Gastroesophageal sphincter (tissue), 4 donors: ENCODE measurements at places on chromosomes 12 and 14. TPM values are rescaled to one million over a fixed set of nuclear protein-coding genes. Genes with fewer than 3 reads are reported as not detected.

GRCh38 chr14:36949371-36949770 is 223.0 kb downstream of the SLC25A21 start:
- ATAC-seq = no peak

- no peak for ATAC-seq
Measured at GRCh38 chr14:104442631-104443390, 136.8 kb upstream of the C14orf180 start.

GRCh38 chr14:69650948-69651369 is 39.6 kb downstream of the SUSD6 start:
- ATAC-seq = no peak

DNA sequence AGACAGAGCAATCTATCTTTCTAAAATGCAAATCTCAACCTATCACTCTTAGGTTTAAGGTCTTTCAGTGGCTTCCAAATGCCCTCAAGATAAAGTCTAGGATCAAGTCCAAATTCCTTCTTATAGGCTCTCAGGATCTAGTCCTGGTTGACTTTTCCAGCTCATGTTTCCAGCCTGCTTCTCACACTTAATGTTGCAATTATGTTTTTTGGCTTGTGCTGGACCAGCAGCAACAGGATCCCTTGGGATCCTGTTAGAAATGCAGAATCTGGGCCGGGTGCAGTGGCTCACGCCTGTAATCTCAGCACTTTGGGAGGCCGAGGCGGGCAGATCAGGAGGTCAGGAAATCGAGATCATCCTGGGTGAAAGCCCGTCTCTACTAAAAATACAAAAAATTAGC is 10.6 kb downstream of the GPR33 start:
- no peak for ATAC-seq

CISTR gene
- total RNA-seq = 1.4 TPM

DNA sequence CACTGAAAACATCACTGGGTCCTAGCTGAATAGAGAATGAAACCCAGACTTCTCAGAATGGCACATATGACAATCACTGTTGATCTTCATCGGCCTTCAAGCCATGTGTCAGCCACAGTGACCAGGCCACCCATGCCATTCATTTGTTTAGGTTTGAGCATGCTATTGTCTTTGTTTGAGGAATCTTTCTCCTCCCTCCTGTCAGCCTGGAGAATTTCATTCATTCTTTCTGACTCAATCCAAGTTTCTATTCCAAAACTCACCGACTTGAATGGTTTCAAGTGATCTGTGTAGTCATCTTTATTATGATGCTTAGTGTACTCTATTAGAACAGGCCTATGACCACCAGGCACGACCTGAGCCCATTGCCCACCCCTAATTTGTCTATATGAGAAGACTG is 106.3 kb downstream of the ETNK1 start:
- ATAC-seq = no peak

- no peak for ATAC-seq
Measured at GRCh38 chr12:39372204-39372925, 70.6 kb downstream of the KIF21A start.

- ATAC-seq = no peak
Measured at GRCh38 chr14:73365727-73366126, 92.6 kb downstream of the NUMB start.

DNA sequence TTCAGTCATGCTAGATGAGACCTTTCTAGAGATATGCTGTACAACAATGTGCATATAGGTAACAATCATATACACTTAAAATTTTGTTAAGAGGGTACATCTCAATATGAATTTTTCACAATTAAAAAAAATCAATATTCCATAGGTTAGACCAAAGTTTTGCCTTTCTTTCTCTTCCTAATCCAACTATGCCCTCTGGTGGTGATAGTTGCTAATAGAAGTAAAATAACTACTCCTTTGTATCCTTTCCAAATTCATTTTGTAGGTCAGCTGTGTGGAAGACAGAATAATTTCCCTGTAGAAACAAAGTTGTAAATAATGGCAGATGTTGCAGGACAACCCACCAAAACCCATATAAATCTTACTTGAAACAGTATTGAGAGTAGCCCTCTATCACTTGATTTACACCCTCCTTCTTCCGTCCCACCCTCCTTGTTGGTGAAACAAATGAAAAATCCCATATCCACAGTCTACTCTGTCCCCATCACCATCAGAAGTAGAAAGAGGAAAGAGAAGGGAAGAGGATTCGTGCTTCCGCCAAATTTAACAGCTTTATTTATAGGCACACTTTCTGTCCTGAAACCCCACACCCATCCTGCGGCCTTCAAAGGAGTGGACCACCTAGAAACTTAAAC is 34.2 kb upstream of the KICS2 start:
- ATAC-seq = no peak

DNA sequence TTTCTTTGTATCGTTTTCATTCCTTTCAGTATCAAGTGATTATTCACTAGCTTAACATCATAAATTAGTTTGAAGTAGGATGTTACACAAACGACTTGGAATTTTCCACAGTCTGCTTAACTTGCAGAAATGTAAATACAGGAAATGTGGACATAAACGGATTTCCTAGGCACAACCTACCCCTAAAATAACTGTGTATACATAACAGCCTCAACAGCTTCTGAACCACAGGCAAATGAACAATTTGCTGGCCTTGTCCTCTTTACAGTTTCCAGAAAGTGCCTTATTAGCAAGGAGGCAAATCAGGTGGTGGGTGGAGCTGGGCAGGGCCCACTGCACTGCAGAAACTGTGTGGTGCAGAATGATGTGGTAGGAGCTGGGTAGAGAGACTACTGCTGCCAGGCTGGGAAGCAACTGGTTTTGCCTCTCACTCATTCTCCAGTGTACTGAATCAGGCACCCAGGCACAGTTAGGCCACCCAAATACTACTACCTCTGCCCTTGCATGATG is 14.1 kb downstream of the DRAM1 start:
- ATAC-seq = peak; percentile 78

DNA sequence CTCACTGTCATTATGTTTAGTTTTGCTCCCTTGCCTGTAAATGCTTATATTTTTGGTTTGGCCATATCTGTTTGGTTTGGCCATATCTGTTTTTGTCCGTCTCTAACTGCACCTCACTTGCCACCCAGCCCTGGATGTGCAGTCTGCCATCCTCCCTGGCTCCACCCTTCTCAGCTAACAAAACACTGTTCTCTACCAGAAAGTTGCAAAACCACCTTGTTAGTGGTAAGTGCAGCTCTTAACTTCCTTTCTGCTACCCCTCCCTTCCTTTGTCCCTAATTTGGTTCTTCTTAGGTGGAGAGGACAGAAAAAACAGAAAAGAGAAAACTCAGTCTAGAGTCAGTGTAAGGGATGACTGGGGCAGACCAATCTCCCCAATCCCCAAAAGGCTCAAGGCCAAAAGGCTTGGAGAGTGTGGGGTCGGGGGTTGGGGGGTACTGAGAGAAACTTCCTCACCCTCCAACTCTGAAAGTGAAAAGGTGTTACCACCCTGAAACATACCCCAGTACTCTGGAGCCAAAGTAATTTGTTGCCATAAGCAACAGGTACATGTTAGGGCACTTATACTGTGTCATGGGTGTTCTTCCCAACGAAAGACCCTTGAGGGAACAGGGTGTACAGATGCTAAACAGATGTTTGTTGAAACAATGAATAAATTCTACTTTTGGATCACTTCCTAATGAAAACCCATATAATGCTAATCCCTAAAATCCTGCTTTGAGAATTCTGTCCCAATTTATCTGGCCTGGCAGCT is 5.0 kb downstream of the BIN2 start:
- no peak for ATAC-seq

GRCh38 chr12:44015333-44015941 is 179.6 kb downstream of the TMEM117 start:
- no peak for ATAC-seq

DCTN2 gene
- 204 TPM for total RNA-seq

- no peak for ATAC-seq
Measured at GRCh38 chr14:64364907-64365306, 23.2 kb upstream of the MTHFD1 start.

KCNC2 gene
- not detected for total RNA-seq

GRCh38 chr14:42185718-42186117 is 579.0 kb downstream of the LRFN5 start:
- ATAC-seq = no peak

CYP46A1 gene
- total RNA-seq = not detected

GRCh38 chr14:37844614-37845013 is 249.2 kb downstream of the TTC6 start:
- no peak for ATAC-seq

GRCh38 chr12:92502417-92503028 is 200.3 kb upstream of the PLEKHG7 start:
- ATAC-seq = no peak

- peak; percentile 64 for ATAC-seq
Measured at GRCh38 chr12:52126605-52127578, 47.4 kb downstream of the SMIM41 start.

DNA sequence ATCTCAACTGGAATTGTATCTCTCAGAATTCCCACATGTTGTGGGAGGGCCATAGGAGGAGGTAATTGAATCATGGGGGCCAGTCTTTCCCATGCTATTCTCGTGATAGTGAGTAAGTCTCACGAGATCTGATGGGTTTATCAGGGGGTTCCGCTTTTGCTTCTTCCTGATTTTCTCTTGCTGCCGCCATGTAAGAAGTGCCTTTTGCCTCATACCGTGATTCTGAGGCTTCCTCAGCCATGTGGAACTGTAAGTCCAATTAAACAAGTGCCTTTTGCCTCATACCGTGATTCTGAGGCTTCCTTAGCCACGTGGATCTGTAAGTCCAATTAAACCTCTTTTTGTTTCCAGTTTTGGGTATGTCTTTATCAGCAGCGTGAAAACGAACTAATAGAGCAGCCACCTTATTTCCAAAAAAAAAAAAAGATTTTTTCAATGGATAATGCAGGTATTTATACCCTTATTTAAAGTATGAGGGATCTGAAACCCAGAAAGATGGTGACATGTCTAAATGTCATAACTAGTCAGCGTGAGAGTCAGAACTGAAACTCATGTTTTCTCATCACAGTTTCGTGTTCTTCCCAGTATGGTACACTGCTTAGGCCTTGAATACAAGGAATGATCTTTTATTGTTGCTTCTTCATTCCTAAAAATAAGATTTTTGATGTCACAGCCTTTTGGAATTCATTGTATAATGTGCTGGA is 89.6 kb downstream of the ERC1 start:
- no peak for ATAC-seq

DNA sequence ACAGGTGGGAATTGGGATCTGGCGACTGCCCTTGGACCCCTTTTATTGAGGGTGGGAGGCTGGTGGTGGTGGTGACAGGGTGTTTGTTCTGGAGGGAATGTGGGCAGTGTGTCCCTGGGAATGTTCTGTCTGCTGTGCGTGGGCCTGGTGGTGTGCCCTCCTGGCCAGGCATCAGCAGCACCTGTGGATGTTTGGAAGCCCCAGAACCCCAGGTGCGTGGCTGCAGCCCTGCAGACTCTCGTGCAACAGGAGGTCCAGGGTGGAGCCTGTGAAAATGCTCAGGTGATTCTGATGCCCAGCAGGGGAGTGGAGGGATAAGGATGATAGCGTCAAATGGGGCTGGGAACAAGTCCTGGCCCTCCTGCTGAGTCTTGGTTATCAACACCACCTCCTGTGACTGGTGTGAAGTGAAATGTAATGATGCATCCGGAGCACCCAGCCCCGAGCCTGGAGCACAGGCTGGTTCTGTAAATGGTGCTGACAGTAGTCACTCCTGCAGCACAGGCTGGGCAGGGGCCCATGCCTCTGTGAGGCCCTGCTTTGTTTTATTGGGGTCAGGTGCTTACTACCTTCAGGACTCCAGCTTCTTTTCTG is 176.6 kb downstream of the TSPAN9 start:
- no peak for ATAC-seq

- ATAC-seq = no peak
Measured at GRCh38 chr12:31732926-31733548, 4.2 kb upstream of the AMN1 start.

OR4E2 gene
- total RNA-seq = not detected

LPAR5 gene
- total RNA-seq = 1.6 TPM

DNA sequence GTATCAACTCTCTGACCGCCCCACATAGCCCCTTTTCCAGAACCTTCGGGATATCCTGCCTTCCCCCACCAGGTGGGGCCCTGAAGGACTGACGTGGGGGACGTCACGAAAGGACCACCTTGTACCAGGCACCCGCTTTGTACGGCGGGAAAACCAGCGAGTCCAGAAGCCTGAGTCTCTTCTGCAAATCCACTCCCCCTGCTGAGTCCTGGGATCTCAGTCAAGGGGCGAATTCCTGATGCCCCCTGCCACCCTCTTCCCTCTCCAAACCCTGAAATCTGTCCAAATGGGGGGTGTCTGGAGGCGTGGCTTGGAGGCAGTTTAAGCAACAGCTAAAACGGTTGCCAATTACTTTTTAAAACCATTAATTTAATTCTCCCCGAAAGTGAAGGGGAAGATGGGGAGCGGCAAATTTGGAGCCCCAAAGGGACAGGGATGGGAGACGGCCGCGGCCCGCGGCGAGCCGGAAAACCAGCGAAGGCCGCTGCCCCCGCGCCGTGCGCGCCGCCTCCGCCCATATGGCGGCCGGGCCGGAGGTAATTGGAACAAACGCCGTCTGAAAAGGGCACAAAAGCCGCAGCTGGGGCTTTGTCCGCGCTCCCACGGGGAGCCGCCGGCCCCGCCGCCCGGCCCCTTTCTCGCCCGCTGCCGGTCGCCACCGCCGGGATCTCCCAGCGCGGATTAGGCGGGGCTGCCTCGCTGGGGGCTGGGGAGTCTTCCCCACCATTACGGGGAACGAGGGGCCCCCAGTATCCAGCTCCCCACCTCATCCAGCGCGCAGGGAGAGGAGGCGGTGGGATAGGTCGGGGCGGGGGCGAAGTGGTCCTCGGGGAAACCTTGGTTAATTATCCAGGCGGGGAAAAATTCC is 6.6 kb downstream of the LHX5 start:
- no peak for ATAC-seq

AQP2 gene
- not detected for total RNA-seq

DHH gene
- 1.1 TPM for total RNA-seq

GRCh38 chr12:126454581-126454980 is 1389.3 kb downstream of the AACS start:
- ATAC-seq = no peak

HNF1A gene
- 0.27 TPM for total RNA-seq
